ENCODE measurements at places on chromosomes 4 and X.

DNA sequence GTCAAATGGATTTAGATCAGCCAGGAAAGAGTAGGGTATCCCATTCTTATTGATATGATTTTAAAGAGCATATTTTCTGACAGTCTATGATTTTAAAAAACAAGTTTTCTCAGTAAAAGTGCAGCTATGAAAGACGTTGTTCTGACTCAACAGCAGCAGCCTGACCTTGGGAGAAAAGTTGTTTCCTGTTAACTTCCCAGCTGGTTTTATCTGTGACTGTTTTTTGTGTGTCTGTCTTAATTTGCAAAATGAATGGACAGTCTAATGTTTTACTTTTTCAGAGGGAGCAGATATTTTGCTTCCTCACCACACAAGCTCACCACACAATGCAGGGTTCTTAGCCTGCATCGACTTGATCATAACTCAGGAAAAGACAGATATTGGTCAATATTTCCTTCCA, 764 bp upstream of the MTHFD2L start:
- no peak for DNase-seq

GRCh38 chr4:44162538-44163270, 285.9 kb downstream of the KCTD8 start:
- DNase-seq, result no peak

- DNase-seq, result no peak
Measured at GRCh38 chr4:157702831-157703230, 470.0 kb downstream of the GASK1B start.

DNA sequence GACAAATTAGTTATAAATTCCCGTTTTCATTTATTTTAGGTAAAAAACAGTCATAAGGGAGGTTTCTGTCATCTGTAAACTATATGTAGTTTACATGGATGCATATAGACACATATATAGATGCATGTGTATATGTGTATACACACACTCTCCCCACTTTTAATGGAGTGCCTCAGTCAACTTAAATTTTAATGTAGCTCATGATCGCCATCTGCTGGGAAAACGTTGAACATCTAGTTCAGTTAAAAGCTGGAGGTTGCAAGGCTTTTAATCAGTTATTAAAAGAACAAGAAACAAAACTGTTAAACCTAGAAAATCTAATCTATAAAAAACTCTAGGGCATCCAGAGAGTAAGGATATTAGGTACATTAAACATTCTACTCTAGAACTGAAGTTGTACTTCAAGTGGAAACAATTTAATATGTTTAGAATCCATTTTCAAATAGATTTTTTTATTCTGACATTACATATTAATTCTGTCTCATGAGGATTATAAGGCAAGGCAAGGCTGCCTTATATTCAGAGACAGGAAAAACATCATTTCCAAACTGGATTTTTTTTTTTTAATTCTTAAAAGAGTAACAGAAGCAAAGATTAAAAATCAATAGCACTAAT, 122.6 kb downstream of the SHISA3 start:
- DNase-seq, result no peak

- peak; percentile 11 for DNase-seq
Measured at GRCh38 chr4:138062929-138063328, 179.2 kb downstream of the SLC7A11 start.

DNA sequence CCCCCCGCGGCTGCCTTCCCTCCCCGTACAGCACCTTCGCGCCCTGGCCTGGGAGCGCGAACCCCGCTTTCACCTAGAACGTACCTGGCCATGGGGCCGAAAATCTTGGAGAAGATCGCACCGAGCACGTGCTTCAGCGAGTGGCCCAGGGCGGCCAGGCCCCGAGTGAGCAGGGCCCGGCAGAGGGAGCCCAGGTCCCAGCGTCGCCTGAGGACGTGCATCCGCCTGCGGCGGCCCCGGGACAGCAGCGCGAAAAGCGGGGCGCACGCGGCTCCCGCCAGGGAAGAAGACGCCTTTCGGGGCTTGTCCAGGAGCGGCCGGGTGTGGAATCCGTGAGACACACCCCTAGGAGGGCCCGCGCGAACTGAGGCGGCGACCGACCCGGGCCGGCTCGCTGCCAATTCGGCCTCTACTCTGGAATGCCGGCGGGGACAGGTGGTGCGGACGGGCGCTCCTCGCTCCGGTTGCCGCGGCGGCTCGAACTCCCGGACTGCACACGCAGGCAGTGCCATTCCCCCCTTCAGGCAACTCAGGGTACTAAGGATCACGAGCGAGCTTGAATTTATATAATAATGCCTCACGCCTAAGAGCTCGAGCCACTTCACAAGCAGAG, at the start of gene HS6ST2:
HS6ST2 (minus strand) TSS at position 539 of the 613 bp plus-strand sequence.
- DNase-seq, result no peak

GRCh38 chr4:7910952-7911578, 28.6 kb downstream of the AFAP1 start:
- DNase-seq, result no peak

DNA sequence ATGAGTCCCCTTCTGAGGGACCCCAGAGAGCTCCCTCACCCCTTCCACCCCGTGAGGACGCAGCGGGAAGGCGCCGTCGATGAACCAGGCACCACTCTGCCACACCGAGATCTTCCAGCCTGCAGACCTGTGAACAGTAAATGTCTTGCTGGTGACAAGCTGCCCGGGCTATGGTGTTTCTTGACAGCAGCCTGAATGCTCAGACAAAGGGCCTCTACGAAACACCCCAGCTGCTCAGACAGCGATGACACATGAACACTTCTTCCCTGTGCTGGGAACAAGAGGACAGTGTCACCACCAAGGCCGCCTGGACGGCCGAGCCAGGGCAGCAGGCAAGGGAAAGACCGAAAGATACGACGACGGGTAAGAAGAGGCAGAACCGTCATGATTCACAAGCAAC, 30.6 kb upstream of the GTPBP6 start:
- DNase-seq, result no peak

GRCh38 chr4:48432017-48432416, 51.1 kb upstream of the SLC10A4 start:
- no peak for DNase-seq

DNA sequence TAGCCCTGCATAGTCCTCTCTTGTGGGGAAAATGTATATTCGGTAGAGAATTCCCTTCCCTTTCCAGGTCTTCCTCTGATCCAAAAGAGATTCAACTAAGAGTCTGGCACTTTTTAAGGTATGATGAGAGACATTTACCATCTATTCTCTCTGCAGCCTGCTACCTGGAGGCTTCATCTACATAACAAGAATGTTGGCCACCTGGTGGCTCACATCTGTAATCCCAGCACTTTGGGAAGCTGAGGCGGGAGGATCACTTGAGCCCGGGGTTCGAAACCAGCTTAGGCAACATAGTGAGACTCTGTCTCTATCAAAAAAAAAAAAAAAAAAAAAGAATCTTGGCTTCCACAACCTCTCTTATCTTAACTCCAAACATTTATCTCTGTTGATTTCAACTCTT, 40.4 kb upstream of the NOCT start:
- no peak for DNase-seq

- no peak for DNase-seq
Measured at GRCh38 chr4:108555701-108556100, 64.7 kb upstream of the RPL34 start.

GRCh38 chr4:23371533-23371932, 518.3 kb downstream of the PPARGC1A start:
- no peak for DNase-seq

DNA sequence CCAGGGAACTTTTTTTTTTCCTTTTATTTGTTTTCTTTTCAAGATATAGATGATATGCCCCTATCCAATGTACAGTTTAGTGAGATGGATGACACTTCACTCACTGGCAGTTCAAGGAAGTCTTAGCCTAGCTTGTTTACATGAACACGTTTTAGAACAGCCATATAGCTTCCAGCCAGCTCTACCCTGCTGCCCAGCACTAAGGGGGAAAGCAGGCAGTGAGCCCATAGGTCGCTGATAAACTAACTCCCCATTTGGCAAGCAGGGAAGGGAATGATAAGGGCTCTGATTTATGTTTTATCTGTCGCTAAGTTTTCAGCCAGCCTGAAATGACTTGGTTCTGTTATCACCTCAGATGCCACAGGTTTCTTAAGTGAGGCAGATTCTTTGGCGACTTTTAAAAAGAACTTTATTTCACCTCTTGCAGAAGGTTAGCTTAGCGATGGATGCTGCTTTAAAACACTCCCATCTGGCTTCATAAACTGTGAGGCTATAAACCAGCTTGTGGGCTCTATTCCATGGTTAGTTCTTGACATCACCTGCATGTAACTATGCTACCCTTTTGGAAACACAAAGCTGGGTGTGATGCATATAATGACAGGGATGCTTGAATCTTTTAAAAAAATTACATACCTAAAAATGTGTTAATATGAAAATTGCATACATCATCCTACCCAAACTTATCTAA, 348.4 kb downstream of the FBXO8 start:
- DNase-seq, result no peak

DNA sequence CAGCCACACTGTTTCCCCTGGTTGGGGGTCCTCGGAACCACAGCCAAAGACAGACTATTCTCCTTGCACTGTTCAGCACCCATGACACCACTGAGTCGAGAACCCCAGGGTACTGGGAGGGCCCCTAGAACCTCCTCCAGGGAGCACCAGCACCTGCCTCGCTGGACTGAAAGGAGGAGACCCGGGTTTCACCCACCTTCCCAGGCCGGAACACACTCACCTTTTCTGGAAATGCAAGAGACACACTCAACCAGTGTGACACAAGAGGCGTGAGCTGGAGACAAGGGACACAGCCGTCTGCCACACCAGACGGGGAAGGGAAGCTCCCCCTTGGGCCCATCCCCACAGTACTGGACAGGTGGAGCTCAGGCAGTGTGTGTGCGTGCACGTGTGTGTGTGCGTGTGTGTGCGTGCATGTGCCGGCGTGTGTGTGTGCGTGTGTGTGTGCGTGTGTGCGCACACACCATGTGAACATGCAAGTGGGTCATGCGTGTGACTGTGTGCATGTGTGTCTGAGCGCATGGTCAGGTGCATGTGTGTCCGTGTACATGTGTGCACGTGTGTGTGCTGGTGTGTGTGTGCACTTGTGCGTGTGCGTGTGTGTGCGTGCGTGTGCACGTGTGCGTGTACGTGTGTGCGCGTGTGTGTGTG, 128.8 kb upstream of the NKX1-1 start:
- no peak for DNase-seq

DNA sequence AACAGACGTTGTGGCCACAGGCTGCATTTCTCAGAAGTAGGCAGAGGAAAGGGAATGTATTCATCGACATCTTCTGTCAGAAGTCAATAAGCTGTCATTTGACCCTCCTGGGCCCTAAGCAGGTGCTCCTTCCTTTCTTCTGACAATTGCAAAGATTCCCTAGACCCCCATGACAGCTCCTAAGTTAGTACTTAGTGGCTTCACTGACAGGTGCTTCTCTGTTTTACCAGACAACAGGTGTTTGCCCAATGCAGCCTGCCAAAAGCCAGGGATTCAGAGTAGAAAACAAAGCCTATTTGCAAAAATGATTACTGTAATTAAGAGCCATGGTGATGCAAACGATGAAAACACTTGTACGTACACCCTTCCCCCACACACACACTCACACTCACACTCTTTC, 7.5 kb upstream of the FGF5 start:
- DNase-seq, result no peak

GRCh38 chr4:153259661-153260060, 55.4 kb downstream of the TRIM2 start:
- DNase-seq, result no peak

GRCh38 chr4:174928174-174928573, 10.0 kb downstream of the ADAM29 start:
- DNase-seq, result no peak

DNA sequence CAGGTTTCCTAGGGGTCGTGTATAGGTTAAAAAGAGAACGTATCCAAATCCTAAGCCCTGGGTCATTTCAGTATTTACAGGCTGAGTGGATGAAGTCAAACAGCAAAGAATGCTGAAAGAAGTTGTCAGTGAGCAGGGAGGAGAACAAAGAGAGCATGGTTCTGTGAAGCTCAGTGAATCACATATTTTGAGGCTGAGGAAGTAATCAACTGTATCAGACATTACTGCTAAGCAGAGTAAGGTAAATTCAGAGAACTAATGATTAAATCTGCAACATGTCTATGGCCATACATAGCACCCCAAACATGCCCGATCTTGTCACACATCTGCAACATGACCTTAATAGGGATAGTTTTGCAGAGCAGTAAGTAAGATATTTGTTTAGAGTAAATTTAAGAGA, 1130.3 kb downstream of the RAPGEF2 start:
- DNase-seq, result no peak

DNA sequence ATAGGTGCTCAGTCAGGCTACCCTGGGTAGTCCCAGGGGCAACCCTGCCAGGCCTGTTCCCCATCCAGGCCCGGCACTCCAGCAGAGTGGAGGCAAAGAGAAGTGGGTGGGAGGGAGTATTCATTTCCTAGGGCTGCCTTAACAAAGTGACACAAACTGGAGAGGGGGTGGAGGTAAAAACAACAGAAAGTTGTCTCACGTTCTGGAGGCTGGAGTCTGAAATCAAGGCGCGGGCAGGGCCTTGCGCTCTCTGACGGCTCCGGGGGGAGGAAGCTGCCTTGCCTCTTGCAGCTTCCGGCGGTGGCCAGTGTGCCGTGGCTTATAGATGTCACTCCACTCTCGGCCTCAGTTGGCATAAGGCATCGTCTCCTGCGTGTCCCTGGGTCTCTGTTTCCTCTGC, 90.8 kb downstream of the DCTD start:
- DNase-seq, result no peak

DNA sequence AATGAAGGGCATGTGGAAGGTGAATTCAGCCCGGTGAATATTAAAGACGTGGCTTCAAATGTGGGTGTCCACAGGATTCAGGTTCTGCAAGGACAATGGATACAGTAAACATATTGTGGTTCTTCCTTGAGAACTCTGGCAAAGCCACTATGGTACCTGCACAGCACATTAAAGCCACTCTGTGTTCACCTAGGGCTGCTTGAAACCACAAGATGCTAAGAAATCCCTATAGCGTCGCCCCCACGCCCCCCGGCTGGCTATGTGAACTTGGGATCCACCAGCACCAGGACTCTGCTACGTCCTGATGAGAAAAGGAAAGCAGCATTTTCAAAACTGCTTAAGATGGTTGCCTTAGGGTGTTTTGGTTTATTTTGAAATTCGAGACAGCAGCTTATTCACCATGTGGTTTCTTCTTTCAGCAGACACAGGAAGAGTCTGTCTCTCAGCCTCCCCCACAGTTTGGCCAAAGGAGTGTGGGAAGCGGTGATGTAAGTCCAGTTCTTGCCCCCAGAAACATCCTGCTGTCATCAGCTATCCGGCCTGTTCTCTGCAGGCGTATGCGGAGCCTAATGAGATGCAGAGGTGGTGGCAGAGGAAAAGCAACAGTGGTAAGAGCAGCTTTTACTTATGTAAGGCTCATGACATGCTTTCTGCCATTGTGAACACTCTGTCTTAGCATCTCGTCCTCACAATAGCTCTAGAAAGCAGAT, 111.5 kb downstream of the AFAP1 start:
- peak; percentile 76 for DNase-seq

All from SW 1271 (cell line).